RWPE2 (cell line): ENCODE measurements at places on chromosomes 3 and 15.
A peak's percentile ranks its signal among the peaks of the same experiment; 100 is the strongest.

- DNase-seq, result no peak
These were observed 150.3 kb downstream of the SAMMSON start for GRCh38 chr3:70149714-70150400.

GRCh38 chr3:106423321-106424225, 554.8 kb upstream of the CBLB start:
- no peak for DNase-seq

DNA sequence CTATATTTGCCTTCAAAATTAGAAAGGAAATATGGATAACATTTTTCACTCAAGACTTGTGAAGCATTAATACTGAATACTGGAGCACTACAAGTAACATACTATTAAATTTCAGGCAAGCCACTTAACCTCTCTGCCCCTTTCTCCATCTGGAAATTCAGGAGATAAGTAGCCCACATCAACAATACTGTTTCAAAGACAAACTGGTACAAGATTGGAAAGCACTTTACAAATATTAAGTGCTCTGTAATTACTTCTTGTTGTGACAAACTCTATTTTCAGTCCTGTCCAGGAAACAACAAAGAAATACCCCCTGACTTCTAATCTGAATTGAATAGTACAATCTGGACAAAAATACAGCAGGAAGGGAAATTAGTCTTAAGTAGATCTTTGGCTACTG, 49.3 kb downstream of the TMEM212 start:
- no peak for DNase-seq

GRCh38 chr15:101178479-101178878, 73.4 kb downstream of the CHSY1 start:
- no peak for DNase-seq

GRCh38 chr3:137610723-137611122, 153.4 kb upstream of the SOX14 start:
- DNase-seq, result no peak

DNA sequence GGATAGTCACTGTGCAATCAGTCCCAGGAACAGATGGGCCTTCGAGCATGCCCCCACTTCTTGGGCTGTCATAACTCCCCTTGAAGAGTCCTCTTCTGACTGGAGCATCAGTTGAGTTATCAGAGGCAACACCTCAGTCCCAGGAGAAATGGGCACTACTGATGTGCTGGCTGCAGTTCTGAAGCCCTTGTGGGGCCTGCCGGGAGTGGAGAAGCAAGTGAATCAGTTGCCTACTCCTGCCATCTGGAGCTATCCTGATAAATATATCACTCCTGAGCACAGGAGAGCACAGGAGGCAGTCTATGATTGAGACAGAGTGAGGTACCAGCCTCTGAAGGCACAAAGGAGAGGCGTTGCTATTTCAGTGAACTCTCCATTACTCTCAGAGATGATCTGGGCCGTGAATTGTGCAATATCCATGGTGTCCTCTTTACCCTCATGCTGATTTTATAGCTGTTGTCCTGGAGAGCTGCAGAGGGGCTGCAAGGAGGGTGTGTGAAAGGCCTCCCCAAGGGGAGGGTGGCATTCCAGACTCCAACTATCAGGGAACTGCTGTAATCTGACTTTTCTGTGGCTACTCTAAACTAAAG, 344.2 kb upstream of the ROPN1 start:
- DNase-seq, result no peak

GRCh38 chr15:80106051-80106450, 46.6 kb downstream of the ZFAND6 start:
- DNase-seq, result no peak

DNA sequence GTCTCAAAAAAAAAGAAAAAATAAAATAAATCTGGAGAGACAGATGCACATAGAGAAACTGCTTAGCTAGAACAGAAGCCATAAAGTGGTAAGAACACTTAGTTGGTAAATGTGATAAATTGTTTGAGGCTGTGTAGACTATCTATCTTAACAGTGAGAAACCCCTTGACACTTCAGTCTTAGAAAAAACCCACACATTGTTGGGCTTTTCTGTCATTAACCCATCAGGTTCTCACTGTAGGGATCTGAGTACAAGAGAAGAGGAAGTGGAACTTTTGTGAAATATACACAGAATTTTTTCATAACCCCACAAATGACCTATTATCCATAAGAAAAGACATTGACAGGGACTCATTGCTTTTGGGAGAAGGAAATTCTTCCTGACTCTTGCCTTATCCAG, 24.4 kb downstream of the TP63 start:
- no peak for DNase-seq

DNA sequence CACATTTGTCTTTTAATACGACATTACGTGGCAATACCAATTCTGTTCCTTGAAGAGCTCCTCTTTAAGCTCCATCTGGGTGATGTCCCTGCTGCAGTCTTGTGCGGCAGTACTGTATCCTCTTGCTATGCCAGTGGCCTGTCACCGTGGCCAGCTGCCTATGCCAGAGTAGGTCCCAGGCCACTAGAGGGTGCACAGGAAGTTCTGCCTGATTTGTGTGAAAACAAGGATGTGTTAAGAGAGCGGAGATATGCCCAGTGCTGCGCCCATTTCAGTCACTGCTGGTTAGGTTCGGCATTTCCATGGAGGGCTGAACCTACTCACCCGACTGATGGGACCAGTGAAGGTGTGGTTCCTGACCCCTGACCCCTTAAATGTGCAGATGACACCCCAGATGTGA, 25.2 kb downstream of the NIPA1 start:
- peak; percentile 49 for DNase-seq

- DNase-seq, result no peak
These were observed 16.6 kb upstream of the EHHADH start for GRCh38 chr3:185270262-185270955.

- no peak for DNase-seq
These were observed 154.1 kb downstream of the NUP210 start for GRCh38 chr3:13266005-13266404.

DNA sequence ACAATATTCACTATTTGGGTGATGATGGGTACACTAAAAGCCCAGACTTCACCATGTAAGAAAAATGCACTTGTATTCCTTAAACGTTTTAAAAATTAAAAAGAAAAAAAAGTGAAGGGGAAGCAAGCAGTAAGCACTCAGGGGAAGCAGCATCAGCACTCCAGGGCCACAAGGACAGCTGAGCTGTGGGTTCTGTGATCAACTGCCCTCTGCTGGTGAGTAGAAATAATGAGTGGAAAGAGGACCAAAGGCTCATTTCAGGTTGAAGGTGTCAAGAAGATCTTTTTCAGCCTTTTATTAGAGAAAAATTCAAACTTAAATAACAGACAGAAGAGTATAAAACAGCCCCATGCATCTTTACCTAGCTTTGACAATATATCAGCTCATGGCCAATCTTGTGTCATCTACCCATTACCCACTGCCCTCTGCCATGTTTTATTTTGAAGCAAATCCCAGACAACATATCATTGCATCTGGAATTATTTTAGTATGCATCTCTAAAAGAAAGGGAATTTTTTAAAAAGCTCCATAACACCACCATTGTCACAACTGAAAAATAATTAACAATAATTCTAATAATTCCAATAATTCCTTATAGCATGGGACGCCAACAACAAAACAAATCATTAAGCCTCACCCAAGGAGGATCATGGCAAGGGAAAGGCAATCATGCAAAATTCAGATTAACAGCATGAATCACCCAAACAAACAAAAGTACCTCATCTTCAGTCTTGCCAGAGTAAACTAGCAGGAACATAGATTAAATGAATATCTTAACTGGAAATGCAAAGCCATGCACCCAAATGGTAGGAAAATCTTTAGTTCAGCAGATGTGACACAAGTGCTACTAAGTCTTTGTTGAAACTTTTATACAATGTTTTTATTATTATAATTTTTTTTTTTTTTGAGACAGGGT, 42.5 kb downstream of the TAMM41 start:
- DNase-seq, result no peak

DNA sequence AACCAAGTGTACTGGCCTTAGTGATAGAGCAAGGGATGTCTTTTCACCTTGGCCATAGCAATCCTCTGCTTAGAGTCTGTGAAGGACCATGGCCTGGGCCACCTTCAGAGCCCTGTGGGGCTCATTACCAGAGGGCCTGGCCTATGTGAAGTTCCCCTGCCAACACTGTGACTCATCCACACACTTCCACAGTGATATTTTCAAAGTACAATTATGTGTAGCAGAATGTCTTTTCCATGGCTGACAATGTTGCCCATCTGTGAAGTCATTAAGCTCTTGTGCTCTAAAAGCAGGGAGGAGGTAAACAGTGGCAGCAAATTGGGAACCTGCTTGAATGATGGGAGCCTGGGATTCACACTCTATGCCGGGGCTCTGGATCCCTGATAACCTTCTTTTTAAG, 12.2 kb upstream of the CACNA1D start:
- DNase-seq, result no peak

- no peak for DNase-seq
These were observed 9.0 kb downstream of the SPATA12 start for GRCh38 chr3:57069503-57069902.

DNA sequence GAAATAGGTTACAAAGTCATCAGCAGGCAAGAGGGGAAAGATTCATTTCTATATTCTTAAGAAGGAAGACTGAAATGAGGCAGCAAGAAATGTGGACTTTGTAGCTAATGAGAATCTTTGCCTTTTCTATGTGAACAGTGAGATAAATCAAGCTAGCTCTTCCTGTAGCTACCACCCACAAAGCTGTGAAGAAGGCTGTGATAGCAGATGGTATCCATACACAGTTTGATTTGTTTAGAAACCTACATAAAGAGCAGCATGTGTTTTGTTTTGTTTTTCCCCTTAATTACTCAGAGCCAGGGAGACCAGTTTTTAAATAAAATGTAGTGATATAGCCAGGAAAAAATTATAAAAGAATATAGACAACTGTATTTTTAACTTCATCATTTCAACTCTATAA, 45.5 kb downstream of the TEX9 start:
- no peak for DNase-seq

- no peak for DNase-seq
These were observed 103.4 kb downstream of the MINAR1 start for GRCh38 chr15:79535536-79535935.

DNA sequence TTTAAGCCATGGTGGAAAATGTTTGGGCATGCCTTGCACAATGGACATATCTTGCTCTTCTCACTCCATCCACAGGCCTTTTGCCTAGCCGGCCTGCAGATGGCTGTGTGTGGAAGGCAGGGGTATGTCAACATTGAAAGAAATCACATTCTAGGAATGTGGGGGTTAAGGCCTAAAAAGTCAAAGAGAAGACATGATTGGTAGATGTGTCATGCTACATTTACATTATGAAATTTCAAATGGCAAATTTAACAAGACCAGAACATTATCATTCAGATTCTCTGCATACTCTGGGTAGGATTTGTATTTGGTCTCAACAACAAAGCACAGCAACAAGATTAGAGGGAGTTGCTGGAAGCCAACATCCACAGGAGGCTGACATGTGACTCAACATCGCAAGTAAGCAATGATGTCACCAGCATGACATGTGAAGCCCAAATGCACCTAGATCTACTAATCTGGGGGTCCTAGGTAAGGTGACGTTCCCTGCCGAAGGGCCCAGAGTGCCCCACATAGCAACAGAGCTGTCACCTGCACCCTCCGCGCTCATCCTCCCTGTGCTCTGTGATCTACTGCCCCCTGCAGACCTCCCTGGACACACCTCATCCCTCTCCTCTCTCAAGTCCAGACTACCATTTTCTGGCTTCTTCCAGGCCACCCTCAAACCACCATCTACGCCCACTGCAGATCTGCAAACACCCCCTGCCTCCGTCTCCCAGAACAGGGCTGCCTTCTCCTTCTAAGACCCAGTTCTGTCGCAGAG, 39.4 kb downstream of the CLDN18 start:
- no peak for DNase-seq

DNA sequence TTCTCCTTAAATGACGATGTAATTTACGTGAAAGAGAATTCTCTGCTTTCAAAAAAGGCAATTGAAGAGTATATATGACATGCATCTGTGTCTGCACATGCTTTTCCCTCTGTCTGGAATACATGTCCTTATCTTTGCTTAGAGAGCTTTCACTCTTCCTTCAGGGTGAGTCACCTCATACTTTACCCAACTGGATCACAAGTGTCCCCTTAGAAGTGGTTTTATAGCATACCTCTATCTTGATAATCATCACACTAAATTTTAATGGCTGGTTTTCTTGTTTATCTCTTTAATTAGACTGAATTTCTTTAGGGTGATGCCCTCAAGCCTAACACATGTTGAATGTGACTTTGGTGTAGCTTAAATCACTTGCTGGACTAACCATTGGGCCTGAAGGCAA, 178.9 kb downstream of the SV2B start:
- DNase-seq, result no peak

DNA sequence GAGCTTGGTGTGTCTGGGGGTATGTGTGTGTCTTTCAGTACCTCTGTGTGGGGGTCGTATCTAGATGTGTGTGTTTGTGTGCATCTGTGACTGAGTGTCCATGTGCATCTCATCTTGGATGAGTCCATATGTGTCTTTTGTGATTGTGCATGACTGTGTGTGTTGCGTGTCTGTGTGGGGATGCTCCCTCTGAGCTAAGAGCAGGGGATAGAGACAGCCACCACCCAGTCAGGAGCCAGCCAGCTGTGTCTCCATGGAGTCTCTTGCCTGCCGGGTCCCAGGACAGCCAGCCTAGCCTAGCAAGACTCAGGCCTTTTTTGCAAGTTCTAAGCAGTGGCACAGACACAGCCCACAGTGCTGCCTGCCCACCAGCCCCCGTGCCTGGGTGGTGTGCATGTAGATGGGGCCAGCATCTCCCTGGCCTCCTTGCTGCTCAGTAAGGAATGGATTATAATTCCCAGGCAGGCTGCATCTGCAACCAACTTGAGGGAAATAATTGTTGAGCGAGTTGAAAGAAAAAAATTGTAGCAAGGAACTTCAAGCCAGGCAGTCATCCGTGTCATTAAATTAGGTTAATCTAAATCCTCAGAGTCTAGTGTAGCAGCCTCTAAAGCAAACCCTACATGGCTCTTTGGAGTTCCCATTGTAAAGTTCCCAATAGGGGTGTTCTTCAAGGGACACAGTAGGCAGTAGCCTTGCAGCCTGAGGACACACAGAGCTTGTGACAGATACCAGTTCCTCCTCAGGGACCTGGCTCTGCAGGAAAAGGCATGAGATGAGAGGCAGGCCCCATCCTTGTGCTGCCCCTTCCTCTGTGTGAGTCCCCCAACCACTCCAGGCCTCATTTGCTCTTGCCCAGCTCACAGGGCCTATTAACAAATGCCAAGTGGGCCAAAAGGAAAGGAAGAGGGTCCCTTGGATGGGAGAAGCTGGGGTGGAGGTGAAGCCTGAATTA, 35.9 kb upstream of the MRPS22 start:
- DNase-seq, result no peak

DNA sequence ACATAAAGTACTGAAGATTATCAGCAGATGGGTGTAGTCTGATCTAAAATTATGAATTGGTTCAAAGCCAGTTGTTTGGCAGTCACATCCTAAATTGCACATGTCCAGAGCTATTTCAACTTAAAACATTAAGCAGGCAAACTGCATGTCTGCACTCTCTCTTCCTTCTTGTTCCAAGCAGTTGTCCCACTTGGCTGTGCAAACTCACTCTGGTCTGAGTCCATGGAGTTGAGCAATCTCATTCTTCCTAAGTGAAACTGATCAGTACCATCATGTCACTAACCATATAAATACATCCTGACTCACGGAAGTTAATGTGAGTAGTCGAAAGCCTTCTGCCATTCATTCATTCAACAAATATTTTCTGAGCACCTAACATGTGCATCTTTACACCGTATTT, 353.0 kb downstream of the ROBO1 start:
- DNase-seq, result no peak

GRCh38 chr15:101642361-101642760, 9.8 kb downstream of the TM2D3 start:
- DNase-seq, result no peak
